ENCODE measurements at places on chromosomes 3 and 15. TPM values are rescaled to one million over a fixed set of nuclear protein-coding genes. Genes with fewer than 3 reads are reported as not detected.

The NOX5 gene
- total RNA-seq, result not detected

The TCAIM gene
- total RNA-seq, result 12.8 TPM

The ZPLD1 gene
- total RNA-seq, result not detected

The SLC51B gene
- not detected for total RNA-seq

The PLSCR4 gene
- total RNA-seq, result not detected

The KIF23 gene
- total RNA-seq, result 45.0 TPM

The REC114 gene
- not detected for total RNA-seq

The XYLB gene
- total RNA-seq, result 5.9 TPM

The GOLGA8T gene
- 0.15 TPM for total RNA-seq

The GOLGA8O gene
- total RNA-seq, result 0.23 TPM

The PLA2G4E gene
- not detected for total RNA-seq

The TERC gene
- total RNA-seq, result 16.1 TPM

The ACAN gene
- not detected for total RNA-seq

The C3orf20 gene
- total RNA-seq, result not detected

The ALDH1A3 gene
- total RNA-seq, result not detected

The UBL7 gene
- total RNA-seq, result 66.6 TPM

The CA12 gene
- total RNA-seq, result not detected

The CHRM5 gene
- total RNA-seq, result not detected

The ST3GAL6 gene
- not detected for total RNA-seq

The C3orf52 gene
- total RNA-seq, result 3.5 TPM

The TM4SF18 gene
- not detected for total RNA-seq

The CACNA1D gene
- total RNA-seq, result 0.13 TPM

The CAMKV gene
- 1.8 TPM for total RNA-seq

The SLC22A14 gene
- not detected for total RNA-seq

The SLC24A5 gene
- total RNA-seq, result not detected

The CGNL1 gene
- total RNA-seq, result not detected

The ZNF445 gene
- total RNA-seq, result 14.4 TPM

The PATL2 gene
- total RNA-seq, result 4.8 TPM

The ZIC4 gene
- total RNA-seq, result not detected

Data from activated CD8-positive, alpha-beta memory T cell treated with anti-CD3 and anti-CD28 coated beads for 36 hours (primary cell).